ENCODE measurements at places on chromosomes 5 and 9. TPM values are rescaled to one million over a fixed set of nuclear protein-coding genes. Genes with fewer than 3 reads are reported as not detected.

- no peak overlapping the region for H3K4me3 ChIP-seq
- H3K27me3 ChIP-seq, result peaks cover 6% of the 10 kb centered on the region
- no peak for DNase-seq
- H3K36me3 ChIP-seq, result no peaks in the 10 kb centered on the region
These were observed 134.1 kb upstream of the IFNE start for GRCh38 chr9:21616082-21616778.

DNA sequence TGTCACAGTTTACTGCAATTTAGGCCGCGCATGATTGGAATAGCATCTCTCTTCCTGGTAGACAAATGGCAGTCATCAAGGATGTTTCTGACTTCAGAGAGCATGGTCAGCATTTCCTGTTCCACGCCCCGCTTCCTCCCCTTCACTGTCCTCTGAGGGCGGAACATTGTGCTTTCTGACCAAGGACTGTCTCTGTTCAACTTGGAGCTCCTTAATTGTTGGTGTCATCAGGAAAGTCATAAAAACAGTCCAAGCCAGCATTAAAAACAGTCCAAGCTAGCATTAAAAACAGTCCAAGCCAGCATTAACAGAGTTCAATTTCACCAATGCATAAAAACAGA, 301.3 kb upstream of the IRX4 start:
- peaks cover 28% of the 10 kb centered on the region for H3K27me3 ChIP-seq
- no peak overlapping the region for H3K4me3 ChIP-seq
- H3K4me1 ChIP-seq, result no peaks in the 10 kb centered on the region
- H3K36me3 ChIP-seq, result no peaks in the 10 kb centered on the region
- no peak for DNase-seq
- H3K27ac ChIP-seq, result no peak overlapping the region

- H3K4me3 ChIP-seq, result no peak overlapping the region
- H3K27ac ChIP-seq, result no peak overlapping the region
- H3K36me3 ChIP-seq, result peaks cover 2% of the 10 kb centered on the region
- H3K4me1 ChIP-seq, result peaks cover 16% of the 10 kb centered on the region
These were observed 6.1 kb upstream of the FGF18 start for GRCh38 chr5:171413153-171413910.

DNA sequence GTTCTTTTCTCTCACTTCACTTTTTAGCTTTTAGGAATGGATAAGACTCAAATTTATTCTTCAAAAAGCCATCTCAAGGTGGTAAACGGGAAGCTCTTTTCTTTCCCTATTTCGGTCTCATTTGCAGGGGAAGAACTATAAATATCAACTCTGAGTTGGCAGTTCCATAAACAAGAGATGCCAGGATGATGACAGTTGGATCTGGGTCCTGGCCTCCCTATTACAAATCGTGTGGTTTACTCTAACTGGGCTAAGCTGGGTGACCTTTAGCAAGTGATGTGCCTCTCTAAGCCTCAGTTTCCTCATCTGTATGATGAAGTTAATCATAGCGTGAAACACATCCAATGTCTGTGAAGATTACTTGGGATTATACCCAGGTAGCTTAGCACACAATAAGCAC, 44.2 kb downstream of the TLE4 start:
- no peaks in the 10 kb centered on the region for H3K27me3 ChIP-seq
- H3K27ac ChIP-seq, result no peak overlapping the region
- H3K4me3 ChIP-seq, result no peak overlapping the region
- peaks cover 5% of the 10 kb centered on the region for H3K36me3 ChIP-seq
- peaks cover 36% of the 10 kb centered on the region for H3K4me1 ChIP-seq

DNA sequence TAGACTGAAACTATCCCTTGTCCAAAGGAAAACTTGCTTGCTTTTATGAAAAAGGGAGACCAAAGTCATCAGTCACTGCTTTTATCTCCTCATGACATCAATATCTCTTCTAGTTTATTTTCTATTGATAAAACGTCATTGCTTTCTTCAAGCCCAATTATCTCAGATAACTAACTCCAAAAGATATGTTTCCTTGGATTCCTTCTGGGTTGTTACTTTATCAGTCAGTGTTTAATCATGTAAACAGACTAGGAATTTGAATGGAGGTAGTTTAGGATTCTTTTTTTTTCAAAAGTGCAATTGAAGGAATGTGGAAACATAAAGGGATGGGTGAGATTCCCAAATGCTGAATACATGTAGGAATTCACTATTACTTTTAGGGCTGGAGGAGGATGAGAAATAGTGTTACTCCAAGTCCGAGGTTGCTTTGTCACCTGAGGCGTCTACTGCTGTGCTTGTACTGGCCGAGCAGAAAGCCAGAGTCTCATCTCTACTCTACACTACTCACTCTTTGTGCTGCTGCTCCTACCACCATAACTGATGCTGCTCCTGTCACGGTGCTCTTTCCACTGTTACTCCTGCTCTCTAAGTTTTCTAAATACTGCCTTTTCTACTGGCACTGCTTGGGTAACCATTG, 1697.1 kb upstream of the NUDT12 start:
- no peaks in the 10 kb centered on the region for H3K4me1 ChIP-seq
- H3K27me3 ChIP-seq, result no peaks in the 10 kb centered on the region
- no peak overlapping the region for H3K4me3 ChIP-seq

DNA sequence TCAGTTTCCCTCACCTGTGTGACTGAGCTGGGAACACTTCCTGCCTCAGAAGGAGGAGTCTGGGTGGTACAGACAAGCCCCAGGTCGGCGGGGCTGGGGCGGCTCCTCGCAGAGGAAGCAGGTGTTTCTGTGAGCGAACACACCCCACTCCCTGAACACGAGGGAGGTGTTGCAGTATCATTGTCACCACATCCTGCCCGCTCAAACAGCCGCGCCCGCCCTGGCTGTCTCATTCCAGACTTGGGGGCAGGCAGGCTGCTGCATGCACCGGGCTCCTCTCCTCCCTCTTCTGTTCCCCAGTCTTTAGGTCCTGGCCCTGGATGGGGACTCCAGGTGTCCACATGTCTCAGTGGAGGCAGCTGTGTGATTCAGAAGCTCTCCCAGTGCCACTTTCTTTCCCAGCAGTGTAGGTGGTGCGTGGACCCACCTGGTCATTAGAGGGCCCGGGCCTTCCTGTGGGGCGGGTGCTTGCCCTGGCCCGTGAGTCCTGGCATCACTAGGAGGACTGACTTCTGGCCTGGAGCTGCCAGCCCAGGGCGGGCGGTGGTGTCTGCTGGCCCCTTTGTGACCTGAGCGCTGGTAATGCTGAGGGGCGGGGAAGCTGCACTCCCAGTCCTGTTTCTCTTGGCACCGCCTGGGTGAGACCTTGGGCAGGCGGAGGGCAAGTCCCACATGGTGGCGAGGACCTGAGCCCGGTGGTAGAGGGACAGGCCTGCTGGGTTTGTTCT, 18.3 kb upstream of the PHYHD1 start:
- no peaks in the 10 kb centered on the region for H3K36me3 ChIP-seq
- peak overlapping the region; percentile 79 for H3K4me3 ChIP-seq
- H3K27me3 ChIP-seq, result no peaks in the 10 kb centered on the region
- DNase-seq, result peak; percentile 72
- peak overlapping the region; percentile 91 for H3K27ac ChIP-seq
- peaks cover 45% of the 10 kb centered on the region for H3K4me1 ChIP-seq

DNA sequence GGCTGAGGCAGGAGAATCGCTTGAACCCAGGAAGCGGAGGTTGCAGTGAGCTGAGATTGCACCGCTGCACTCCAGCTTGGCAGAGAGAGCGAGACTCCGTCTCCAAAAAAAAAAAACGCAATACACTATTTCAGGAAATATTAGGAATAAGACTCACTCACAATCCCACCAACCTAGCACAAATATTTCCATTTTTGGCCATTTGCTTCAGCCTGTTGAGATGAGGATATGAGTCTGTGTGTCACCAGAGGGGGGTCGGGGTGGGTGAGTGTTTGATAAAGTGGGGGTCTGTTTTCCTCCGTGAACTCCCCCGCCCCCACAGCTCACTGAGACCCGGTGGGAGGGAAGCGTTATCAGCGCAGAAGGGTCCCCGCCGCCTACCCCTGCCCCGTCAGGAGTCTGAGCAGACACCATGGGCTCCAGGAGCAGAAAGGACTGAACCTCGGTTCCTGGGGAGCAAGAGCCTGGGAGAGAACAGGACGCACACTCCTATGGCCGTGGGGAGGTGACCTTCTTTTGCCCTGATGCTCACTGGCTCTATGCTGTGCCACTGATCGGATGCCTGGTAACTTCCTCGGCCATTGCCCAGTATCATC, 153.8 kb upstream of the PHYKPL start:
- DNase-seq, result no peak
- H3K4me3 ChIP-seq, result no peak overlapping the region
- H3K27me3 ChIP-seq, result peaks cover 62% of the 10 kb centered on the region
- no peak overlapping the region for H3K27ac ChIP-seq
- H3K4me1 ChIP-seq, result peaks cover 3% of the 10 kb centered on the region

DNA sequence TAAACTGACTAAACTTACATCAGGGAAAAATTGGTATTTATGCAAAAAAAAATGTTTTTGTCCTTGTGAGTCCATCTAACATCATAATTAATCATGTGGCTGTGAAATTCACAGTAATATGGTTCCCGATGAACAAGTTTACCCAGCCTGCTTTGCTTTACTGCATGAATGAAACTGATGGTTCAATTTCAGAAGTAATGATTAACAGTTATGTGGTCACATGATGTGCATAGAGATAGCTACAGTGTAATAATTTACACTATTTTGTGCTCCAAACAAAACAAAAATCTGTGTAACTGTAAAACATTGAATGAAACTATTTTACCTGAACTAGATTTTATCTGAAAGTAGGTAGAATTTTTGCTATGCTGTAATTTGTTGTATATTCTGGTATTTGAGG, 16.6 kb upstream of the SRP19 start:
- no peaks in the 10 kb centered on the region for H3K36me3 ChIP-seq
- H3K4me1 ChIP-seq, result peaks cover 4% of the 10 kb centered on the region
- no peak for DNase-seq
- peaks cover 5% of the 10 kb centered on the region for H3K27me3 ChIP-seq
- H3K4me3 ChIP-seq, result no peak overlapping the region

DNA sequence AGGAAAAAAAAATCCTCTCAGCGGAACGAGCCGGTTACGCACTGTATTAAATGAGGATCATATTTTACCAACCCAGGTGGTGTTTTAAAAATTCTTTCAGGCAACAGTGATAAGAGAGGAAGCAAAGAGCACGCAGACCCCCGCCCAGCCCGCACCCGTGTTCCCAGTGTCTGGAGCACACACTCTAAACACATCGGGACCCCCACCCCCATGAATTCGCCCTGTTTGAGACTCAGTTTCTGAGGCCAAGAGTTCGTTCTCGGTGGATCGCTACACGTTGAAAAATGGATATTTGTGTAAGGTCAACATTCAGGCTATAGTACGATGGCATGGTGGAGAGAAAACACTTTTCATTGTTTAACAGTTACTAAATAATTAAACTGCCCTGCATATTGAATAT, 196.3 kb downstream of the MEF2C start:
- H3K36me3 ChIP-seq, result peaks cover 8% of the 10 kb centered on the region
- peak overlapping the region; percentile 3 for H3K4me3 ChIP-seq
- no peak for DNase-seq
- peak overlapping the region; percentile 59 for H3K27ac ChIP-seq
- H3K4me1 ChIP-seq, result peaks cover 21% of the 10 kb centered on the region

DNA sequence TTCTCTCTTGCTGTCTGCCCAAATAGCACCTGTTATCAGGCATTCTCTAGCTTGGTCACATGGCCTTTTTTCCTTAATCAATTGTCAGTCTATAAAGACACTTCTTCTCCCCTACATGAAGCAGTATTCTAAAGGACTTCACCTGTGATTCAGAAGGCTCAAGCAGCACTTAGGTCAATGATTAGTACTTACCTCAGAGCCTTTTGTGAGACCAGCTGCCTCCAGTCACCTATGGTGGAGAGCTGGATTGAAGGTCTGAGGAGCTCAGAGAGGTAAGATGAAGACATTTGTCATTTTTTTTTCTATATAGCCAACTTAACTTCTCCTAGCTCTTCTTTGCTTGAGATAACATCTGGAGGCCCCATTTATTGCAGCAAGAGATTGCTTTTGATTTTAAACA, 278.3 kb upstream of the PCSK5 start:
- no peak overlapping the region for H3K27ac ChIP-seq
- H3K4me1 ChIP-seq, result no peaks in the 10 kb centered on the region

- H3K27ac ChIP-seq, result no peak overlapping the region
- no peaks in the 10 kb centered on the region for H3K4me1 ChIP-seq
- DNase-seq, result no peak
- H3K27me3 ChIP-seq, result peaks cover 6% of the 10 kb centered on the region
- H3K4me3 ChIP-seq, result no peak overlapping the region
These were observed 129.2 kb upstream of the TRPM3 start for GRCh38 chr9:71250581-71250980.

DNA sequence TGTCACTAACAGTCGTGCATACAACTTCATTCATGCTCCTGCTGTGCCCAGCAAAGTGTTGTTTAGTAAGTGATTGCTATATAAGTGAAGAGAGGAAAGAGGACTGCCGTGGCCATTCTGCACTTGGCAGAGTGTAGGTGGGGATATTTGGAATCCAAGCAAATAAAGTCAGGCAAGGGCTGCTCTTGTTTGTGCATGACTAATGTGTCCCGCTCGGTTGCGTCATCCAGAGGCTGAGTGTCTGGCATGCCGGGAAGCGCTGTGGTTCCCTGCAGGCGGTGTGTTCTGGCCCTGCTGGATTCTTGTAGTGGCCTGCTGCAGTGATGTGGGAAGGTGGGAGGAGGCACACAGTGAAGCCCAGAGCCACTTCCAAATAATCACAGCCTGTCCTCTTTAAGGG, 136.9 kb upstream of the ANKH start:
- peaks cover 4% of the 10 kb centered on the region for H3K4me1 ChIP-seq
- H3K4me3 ChIP-seq, result no peak overlapping the region
- no peak for DNase-seq

GRCh38 chr5:17269201-17269600, 51.8 kb downstream of the BASP1 start:
- DNase-seq, result no peak
- no peaks in the 10 kb centered on the region for H3K36me3 ChIP-seq
- H3K4me3 ChIP-seq, result no peak overlapping the region
- no peaks in the 10 kb centered on the region for H3K27me3 ChIP-seq

DNA sequence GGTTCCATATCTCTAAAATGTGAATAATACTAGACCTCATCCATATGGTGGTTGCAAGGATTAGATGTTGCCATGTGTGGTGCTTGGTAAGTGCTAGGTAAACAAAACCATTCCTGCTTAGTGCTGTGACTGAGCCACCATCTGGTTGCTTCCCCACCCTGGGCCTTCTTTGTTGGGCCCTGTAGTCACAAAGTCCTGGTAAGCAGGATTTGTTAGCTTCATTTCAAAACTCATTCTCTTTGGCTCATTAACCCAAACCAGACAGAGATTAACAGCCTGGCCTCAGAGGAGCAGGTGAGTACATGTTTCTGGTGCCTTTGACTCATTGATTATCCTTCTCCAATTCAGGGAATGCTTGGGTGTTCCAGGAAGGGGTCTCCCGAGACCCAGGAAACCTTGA, 240.2 kb downstream of the ARHGAP26 start:
- no peak overlapping the region for H3K4me3 ChIP-seq
- H3K4me1 ChIP-seq, result peaks cover 21% of the 10 kb centered on the region
- DNase-seq, result no peak
- H3K36me3 ChIP-seq, result no peaks in the 10 kb centered on the region
- H3K27me3 ChIP-seq, result no peaks in the 10 kb centered on the region
- H3K27ac ChIP-seq, result peak overlapping the region; percentile 91

GRCh38 chr5:64854855-64855254, 86.1 kb downstream of the CWC27 start:
- peaks cover 7% of the 10 kb centered on the region for H3K4me1 ChIP-seq
- H3K27ac ChIP-seq, result no peak overlapping the region
- peaks cover 3% of the 10 kb centered on the region for H3K36me3 ChIP-seq
- no peak overlapping the region for H3K4me3 ChIP-seq

- no peaks in the 10 kb centered on the region for H3K27me3 ChIP-seq
- no peak for DNase-seq
- no peaks in the 10 kb centered on the region for H3K36me3 ChIP-seq
- H3K4me3 ChIP-seq, result no peak overlapping the region
- peak overlapping the region; percentile 94 for H3K27ac ChIP-seq
These were observed 94.6 kb downstream of the RAPGEF1 start for GRCh38 chr9:131645078-131645776.

EIF4E1B gene
- total RNA-seq, result not detected

KCNV2 gene
- not detected for total RNA-seq

STK32A gene
- total RNA-seq, result not detected

PIK3R1 gene
- 212 TPM for total RNA-seq

TMEM174 gene
- not detected for total RNA-seq

All from T-helper 17 cell (primary cell).